ENCODE measurements at places on chromosomes 12 and 14.

- no peak for DNase-seq
Measured at GRCh38 chr12:8891976-8892375, 22.3 kb upstream of the PHC1 start.

GRCh38 chr12:54991161-54991990 lies 6.8 kb upstream of the TESPA1 start:
- DNase-seq = peak; percentile 69

- no peak for DNase-seq
Measured at GRCh38 chr12:97274386-97274785, 188.2 kb upstream of the RMST start.

- no peak for DNase-seq
Measured at GRCh38 chr14:102568115-102568614, 24.3 kb upstream of the RCOR1 start.

GRCh38 chr12:130137040-130138018 lies 24.9 kb upstream of the FZD10 start:
- no peak for DNase-seq

DNA sequence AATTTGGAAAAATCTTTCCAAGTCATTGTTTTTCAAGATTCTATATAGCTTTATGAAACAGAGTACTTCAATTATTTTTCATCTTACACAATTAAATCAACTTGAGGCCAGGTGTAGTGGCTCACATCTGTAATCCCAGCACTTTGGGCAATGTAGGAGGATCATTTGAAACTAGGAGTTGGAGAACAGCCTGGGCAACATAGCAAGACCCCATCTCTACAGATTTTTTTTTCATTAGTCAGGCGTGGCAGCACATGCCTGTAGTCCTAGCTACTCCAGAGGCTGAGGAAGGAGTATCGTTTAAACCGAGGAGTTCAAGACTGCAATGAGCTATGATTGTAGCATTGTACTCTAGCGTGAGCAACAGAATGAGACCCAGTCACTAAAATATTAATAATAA lies 72.9 kb downstream of the BMP4 start:
- no peak for DNase-seq

DNA sequence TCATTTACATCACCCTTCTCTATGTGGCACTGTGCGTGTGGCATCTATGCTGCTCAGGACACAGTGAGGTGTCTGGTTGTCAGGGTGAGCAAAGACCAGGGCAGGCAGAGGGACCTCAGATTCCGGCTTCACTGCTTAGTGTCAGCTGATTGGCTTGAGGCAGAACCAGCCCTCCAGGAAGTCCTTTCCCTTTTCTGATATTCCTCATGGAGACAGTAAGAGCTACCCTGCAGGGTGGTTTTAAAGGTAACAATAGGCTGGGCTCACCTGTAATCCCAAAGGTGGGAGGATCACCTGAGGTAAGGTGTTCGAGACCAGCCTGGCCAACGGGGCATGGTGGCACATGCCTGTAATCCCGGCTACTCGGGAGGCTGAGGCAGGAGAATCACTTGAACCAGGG lies 129.3 kb upstream of the AMIGO2 start:
- DNase-seq = no peak

DNA sequence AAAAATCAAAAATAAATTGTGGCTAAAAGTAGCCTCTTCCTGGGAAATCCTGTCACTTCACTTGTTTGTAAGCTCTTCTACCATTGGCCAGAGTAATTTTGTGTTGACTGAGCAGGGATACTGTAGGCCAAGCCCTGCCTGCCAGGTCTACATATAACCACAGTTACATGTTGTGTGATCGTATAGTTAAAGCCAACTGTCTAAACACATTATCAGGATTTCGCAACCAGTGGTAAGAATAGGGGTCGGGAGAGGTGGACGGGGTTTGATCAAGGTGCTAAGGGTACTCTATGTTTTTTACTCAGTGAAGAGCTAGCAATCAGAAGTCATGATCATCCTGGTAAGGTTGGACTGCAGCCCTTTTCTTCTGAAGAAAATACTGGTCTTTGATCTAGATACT lies 13.4 kb downstream of the ANKRD13A start:
- DNase-seq = no peak

GRCh38 chr12:80056232-80056631 lies 43.1 kb upstream of the OTOGL start:
- DNase-seq = no peak

- no peak for DNase-seq
Measured at GRCh38 chr14:60640859-60641741, 8.2 kb downstream of the SIX1 start.

- DNase-seq = no peak
Measured at GRCh38 chr12:128258866-128259555, 8.0 kb upstream of the TMEM132C start.

GRCh38 chr14:91289464-91289863 lies 45.0 kb upstream of the GPR68 start:
- no peak for DNase-seq

DNA sequence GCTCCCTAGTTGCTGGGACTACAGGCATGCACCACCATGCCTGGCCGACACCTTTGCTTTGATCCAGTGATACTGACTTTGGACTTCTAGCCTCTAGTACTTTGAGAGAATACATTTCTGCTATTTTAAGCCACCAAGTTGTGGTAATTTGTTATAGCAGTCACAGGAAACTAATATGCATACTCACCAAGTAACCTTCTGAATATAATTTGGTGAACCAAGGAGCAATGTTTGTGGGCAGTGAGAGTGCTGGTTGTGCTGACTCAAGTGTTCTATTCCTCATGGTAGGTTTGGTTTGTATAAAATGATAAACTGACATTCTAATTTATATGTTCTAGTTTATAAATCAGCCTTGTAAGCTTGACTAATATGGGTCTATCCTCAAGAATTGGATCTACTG lies 42.4 kb upstream of the MMP19 start:
- DNase-seq = no peak
